Activated naive CD4-positive, alpha-beta T cell treated with anti-CD3 and anti-CD28 coated beads, Interleukin-2, amount 50 U/mL, for 16 hours (primary cell): ENCODE measurements at places on chromosomes 12 and 14.

DNA sequence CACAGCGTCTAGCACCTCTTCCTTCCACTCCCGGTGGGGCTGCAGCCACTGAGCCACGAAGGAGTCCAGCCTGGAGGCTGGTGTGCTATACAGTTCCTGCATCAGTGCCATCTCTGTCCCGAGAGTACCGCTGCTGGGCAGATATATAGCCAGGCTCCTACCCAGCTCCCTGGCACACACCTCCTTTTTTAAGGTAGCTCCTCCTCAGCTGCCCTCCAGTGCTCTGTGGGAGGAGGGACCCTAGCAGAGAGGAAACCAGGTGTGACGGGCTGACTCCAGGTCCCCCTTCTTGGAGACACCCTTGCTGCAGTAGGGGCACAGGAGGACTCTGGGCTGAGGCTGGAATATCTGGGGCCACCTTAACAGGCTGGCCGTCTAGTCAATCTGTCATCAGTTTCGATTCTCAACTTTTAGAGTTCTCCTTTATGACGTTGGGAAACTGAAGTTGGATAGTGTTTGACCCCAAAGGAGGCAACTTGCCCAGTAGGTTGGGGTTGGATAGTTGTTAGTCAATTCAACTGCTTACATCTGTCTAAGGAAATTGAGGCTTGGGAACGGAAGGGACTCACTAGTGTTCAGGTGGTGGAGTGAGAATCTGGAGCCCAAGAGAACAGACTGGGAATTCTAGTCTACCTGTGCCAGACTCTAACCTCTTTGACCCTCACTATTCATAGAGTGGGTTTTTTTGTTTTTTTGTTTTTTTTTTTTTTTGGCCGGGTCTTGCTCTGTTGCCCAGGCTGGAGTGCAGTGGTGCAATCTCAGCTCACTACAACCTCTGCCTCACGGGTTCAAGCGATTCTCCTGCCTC is at the start of gene OASL:
TSS of gene OASL (minus strand) at position 386 of the 808 bp plus-strand sequence. CDS start at position 111, 275 bp downstream.
- DNase-seq = peak; percentile 19

DNA sequence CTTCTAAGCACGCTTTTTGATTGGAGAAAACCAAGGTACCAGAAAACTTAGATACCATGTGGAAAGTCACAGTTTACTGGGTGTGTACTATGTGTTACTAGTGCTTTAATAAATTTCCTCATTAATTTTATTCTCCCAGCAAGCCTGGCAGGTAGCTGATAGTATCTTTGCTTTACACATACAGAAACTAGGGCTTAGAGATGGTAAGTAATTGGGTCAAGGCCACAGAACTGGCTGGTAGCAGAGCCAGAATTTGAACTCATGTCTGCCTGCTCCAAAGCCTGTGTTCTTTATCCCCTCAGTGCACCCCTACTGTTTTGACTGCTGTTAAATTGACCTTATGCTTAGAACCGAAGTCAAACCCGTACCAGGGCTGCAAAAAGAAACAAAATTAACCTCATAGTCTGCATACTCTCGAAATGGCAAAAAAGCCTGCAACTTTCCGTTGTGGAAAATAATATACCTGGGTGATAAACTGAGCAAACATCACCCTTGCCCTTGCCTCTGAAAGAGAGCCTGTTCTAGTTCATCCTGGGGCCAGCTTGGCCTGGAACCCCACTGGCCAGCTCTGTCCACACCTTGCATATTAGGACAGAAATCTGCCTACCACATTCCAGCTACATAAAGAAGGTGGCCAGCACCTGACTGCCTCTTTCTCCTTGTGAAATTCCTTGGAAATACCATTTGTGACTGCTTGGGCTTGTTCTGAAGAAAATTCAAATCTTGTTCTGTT is 118.9 kb downstream of the ETV6 start:
- DNase-seq = no peak

- DNase-seq = no peak
Observed at GRCh38 chr14:71228711-71229110, 321.5 kb downstream of the PCNX1 start.

DNA sequence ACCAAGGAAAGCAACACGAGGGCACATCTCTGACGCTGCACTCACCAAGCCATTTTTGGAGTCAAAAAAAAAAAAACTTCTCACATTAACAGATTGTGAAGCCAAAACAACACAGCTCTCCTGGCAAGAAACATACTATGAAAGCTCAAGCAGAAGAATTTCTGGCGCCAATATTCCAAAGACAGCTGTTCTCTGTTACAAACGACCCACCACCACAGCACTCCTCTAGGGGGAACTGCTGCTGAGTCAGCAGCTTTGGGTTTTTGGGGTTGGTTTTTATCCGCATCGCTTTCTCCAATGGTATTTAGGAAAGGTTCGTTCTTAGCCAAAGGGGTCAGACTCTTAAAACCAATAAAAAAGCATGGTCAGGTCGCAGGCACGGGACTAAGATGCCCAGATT is 379.4 kb downstream of the RPS29 start:
- no peak for DNase-seq

- no peak for DNase-seq
Observed at GRCh38 chr12:113857371-113857770, 108.8 kb downstream of the RBM19 start.

DNA sequence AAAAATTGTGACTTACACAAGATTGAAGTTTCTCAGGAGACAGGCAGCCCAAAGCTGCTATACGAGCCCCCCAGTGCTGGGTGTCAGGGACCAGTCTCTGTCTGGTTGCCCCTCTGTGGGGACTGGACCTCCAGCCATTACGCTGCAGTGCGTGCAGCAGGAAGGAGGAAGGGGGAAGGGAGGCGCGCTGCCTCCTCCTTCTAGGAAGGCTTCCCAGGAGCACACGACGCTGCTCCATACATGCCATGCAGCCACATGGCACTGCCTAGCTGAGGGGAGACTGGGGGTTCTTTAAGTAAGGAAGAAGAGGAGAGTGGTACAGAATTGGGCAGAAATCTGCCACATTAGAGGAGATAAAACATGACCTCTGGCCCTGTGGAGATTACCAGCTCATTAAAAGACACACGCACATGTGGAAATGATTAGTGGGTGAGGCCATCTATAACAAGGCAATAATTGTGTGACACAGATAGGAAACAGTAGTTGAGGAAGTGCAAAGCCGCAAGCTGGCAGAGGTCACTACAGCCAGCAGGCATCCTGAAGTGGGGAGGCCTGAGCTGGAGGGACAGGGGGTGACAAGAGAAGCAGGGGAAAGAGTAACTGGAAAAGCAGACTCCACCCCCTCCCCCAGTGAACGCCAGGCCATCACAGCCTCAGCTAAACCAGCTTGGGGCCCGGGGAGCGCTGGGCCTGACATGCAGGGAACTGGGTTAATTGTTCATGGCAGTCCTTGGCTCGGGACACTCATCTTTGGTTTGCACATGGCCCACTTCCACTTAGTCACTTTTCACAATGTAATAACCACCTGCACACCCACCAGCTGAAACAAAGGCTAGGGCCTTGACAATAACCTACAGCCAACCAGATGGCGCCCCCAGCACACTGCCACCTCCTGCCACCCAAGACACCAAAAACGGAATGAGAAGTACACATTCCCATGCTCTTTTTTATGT is 39.6 kb downstream of the CCDC88C start:
- DNase-seq = peak; percentile 50

DNA sequence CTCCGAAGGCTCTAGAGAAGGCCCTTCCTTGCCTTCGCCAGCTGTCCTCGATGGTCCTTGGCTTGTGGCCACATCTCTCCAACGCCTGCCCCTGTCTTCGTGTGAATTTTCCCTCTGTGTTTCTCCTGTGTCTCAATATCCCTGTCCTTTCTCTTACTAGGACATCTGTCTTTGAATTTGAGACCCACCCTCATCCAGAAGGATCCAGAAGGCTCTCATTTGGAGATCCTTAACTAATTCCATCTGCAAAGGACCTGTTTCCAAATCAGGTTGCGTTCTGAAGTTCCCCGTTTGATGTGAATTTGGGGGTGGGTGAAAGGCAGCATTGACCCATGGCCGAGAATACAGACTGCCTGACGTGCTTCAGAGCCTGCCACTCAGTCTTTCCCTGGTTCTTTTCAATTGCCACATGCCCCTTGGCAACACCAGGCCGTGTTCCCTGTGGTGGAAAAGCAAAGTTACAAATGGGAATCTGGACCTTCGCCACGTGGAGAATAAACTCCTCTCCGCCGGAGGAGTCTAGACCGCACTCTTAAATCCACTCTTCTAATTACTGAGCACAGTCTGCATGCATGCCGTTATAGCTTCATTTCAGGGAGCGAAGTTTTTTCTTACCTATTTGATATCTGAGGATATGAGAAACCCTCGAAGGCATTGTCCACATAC is 158.8 kb downstream of the TMEM132C start:
- DNase-seq = no peak

DNA sequence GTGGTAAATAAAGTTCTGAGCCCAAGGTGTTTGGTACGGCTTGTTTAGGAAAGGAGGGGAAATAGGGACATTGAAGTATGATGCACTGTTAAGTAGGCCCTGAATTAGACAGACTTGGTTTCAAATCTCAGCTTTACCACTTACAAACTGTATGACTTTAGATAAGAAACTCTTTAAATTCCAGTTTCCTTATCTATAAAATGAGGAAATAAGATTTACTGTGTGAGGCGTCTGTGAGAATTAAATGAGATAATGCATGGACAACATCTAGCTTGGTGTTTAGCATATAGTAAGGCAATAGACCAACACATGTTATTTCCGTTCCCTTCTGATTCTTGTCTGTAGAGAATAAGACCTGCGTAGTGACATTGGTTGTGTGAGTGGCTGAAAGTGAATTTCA is 7.0 kb downstream of the NCKAP1L start:
- DNase-seq = no peak

DNA sequence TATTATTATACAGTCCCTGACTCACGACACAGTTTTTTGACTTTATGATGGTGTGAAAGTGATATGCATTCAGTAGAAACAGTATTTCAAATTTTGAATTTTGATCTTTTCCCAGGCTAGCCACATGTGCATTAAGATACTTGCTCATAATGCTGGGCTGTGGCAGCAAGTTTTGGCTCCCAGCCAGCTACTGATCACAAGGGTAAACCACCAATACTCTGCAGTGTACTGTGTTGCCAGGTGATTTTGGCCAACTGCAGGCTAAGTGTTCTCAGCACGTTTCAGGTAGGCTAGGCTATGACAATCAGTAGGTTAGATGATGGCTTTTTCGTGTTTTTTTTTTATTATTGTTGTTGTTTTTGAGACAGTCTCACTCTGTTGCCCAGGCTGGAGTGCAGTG is 69.4 kb upstream of the ACTN1 start:
- DNase-seq = peak; percentile 23

DNA sequence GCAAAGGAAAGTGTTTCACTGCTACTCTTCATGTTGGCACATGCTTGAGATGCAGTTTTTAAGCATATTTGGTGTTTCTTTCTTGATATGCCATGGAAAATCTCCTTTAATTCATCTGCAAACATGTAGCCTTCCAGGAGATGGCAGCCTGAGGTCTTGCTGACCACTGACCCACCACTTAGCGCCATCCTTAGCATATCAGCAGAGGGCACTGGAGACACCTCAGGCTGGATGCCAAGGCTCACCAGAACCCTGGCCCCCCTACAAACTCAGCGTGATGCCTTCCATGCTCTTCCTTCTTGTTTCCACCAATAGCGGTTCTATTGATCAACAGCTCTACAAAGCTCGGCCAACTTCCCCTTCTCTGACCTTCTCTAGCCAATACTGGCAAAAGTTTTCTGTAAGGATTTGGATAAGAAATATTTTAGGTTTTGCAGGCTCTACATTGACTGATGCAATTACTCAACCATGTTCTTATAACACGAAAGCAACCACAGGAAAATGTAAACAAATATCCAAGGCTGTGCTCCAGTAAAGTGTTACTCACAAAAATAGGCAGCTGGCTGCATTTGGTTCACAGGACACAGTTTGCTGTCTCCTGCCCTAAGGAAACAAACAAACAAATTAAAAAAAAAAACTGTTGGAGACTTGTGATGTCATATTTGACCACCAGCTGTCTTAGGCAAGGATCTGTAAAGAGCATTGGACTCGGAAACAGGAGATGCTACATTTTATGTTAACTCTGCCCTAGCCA is 209.7 kb downstream of the SLC15A4 start:
- no peak for DNase-seq

- DNase-seq = no peak
Observed at GRCh38 chr12:57810450-57810849, 8.1 kb downstream of the AVIL start.

DNA sequence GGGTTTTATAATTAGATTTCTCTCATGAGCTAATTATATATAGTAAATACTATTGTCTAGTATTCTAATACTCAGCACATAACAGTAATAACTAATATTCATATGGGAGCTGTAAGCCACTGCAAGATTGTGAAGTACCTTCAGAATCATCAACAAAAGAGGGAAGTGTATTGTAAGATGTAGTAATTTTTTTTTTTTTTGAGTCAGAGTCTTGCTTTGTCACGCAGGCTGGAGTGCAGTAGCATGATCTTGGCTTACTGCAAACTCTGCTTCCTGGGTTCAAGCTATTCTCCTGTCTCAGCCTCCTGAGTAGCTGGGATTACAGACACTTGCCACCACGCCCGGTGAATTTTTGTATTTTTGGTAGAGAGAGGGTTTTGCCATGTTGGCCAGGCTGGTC is 3.1 kb downstream of the GPR33 start:
- DNase-seq = no peak

DNA sequence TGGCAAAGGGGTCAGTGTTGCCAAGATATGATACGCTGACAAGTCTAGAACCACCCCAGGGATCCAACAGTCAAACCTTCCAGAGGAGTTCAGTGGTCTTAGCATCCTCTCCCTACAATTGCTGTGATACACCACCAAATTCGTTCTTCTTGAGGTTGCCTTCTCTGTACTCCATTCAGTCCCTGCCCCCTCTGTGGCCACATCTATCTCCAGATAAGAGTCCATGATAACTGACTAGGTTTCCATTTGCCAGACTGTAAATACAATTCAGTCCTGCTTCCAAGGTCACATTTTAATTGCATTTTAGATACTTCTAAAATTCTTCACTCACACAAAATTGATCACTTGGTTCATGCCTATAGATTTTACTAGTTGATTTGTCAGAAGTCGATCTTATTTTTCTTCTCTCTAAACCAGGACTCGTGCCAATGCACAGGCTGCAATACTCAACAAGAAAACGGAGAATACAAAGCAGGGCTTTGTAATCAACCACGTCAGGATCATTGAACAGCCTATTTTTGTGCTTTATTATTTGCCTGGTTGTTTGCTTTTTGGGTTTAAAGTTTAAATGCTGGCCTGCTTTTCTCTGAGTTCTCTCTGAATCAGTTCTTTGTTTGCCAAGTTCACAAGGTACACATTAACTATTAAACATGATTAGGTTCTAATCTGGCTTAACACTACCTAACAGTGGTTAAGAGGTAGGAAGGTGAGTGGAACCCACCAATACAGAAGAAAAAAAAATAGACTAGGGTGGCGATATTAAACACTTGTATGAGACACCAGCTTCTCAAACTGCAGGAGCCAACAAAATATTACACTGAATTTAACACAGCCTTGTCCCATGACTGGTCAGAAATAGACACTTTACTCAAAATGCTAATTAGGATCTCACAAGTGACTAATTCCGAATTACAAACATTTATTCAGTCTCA is 5.3 kb upstream of the TSPAN8 start:
- no peak for DNase-seq

- no peak for DNase-seq
Observed at GRCh38 chr12:59191372-59191771, 271.1 kb upstream of the LRIG3 start.
